Activated gamma-delta T cell (primary cell): ENCODE measurements at places on chromosomes 2 and 18.

- no peak for DNase-seq
Observed at GRCh38 chr2:177396703-177397460, 4.3 kb downstream of the AGPS start.

DNA sequence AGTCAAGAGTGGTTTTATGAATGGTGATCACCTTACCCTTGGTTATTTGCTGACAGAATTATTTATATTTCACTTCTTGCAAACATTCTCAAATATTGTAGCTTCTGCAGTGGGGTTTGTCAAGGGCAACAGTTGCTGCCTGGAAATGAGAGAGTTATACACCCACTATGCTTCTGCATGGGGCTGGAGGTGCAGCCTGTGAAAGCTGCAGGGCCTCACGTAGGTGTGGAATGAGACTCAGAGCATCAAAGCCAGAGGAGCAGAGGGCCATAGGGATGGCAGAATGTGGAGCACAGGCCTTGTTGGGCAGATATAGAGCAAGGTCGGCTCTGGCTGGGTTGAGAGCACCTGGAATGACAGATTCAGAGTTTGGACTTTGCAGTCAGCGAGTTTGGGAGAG, 128.2 kb downstream of the ARHGEF4 start:
- no peak for DNase-seq

- DNase-seq: no peak
Observed at GRCh38 chr2:23824777-23825212, 102.1 kb downstream of the ATAD2B start.

- no peak for DNase-seq
Observed at GRCh38 chr2:11457935-11458334, 8.0 kb downstream of the E2F6 start.

- DNase-seq: no peak
Observed at GRCh38 chr2:2101924-2102323, 229.2 kb downstream of the MYT1L start.

DNA sequence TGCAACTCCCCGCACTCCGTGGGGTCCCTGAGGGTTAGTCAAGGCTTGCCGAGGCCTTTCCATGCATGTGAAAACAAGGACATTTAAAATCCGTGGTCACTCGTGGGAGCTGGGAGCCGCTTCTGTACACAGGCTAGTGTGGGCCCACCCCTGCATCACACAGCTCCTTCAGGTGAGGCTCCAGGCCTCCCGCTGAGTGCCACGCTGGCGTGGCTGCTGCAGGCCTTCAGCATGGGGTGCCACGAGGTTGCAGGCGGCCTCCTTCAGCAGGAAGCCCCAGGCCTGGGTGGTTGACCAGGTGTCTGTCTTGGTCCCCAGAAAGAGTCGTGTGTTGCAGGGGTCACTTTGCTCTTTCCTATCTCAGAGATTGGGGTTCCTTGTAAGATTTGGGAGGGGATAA, 6.6 kb downstream of the KLHL30 start:
- DNase-seq: no peak

GRCh38 chr2:71746946-71747501, 293.7 kb downstream of the DYSF start:
- DNase-seq: no peak

- no peak for DNase-seq
Observed at GRCh38 chr18:50911006-50911405, 32.1 kb downstream of the ME2 start.

- no peak for DNase-seq
Observed at GRCh38 chr2:68915393-68915792, 37.3 kb downstream of the GKN2 start.

DNA sequence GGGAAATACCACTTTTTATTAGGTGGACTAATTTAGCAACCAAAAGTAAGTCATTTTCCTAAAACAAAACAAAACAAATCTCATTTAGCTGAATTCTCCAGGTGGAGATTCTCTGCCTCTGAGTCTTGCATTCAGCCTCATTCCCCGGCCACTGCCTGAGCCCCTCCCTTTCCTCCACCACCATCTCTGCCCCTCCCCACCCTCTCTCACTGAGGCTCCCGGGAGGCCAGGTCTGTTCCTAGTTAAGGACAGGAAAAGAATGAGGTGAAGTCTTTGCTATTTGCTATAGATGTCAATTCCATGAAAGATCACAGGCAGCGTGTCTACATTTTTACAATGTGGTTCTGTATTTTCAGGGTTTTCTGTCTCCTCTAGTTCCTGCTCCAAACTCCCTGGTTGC, 83.0 kb upstream of the SOX11 start:
- no peak for DNase-seq

GRCh38 chr2:36680012-36680411, 16.5 kb upstream of the VIT start:
- DNase-seq: no peak

DNA sequence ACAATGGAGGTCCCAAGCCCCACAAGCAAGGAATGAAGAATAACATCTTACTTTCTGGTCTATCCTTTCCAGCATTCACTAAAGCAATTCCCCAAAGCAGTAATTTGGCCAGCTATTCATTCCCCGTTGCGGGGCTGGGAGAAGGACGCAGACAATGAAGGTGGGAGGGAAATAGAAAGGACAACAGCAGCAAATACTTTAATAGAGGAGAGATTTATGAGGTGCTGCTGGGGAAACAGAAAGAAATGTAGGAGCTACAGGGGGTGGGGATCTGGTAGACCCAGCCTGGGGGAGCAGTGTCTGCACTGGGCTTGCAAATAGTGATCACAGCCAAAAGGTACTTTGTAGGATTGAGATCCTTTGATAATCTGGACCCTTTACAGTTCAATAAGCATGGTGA, 13.9 kb upstream of the ATL2 start:
- no peak for DNase-seq

DNA sequence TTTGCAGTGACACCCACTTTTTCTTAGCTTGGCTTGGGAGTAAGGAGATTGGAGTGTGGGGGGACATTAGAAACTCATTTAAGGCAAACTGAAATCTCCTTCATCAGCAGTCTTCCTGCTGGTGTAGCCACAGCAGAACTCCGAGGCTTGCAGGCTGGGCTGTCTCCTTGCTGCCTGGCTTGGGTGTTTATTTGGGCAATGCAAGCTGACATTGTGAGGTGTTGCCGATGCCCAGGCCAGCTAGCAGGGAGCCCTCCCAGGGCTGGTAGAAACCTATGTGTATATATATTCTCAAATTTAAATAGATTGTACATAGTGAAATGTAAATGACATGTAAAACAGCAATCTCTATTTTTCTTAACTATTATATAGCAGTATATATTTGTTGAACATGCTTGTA, 11.8 kb downstream of the GDF7 start:
- DNase-seq: no peak

GRCh38 chr2:165193178-165193777, 10.6 kb downstream of the SCN3A start:
- no peak for DNase-seq

- DNase-seq: no peak
Observed at GRCh38 chr2:230783101-230783500, 70.5 kb downstream of the CAB39 start.

- no peak for DNase-seq
Observed at GRCh38 chr2:7035884-7036283, 118.7 kb downstream of the RNF144A start.

- DNase-seq: no peak
Observed at GRCh38 chr2:11621410-11621809, 48.6 kb downstream of the NTSR2 start.

- DNase-seq: no peak
Observed at GRCh38 chr18:46199515-46200147, 95.4 kb downstream of the HAUS1 start.

GRCh38 chr2:9895669-9896590, 52.7 kb downstream of the TAF1B start:
- DNase-seq: no peak

GRCh38 chr2:230773039-230773773, 60.6 kb downstream of the CAB39 start:
- no peak for DNase-seq

DNA sequence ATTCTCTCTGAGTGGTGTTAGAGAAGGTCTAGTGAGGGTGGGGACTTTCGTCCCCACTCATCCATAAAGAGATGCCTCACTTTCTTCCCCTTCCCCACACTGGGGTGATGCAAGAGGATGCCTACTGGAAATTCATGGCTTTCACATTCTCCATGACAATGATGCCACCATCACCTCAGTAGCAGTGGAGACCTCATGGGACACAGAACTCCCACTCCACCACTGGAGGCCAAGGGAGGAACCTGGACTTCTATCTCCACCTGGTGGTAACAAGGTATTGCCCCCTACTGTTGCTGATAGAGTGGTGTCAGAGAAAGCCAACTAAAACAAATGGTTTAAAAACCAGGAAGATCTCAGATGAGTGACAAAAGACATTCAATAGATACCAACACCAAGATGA, 110.9 kb downstream of the INHBB start:
- no peak for DNase-seq

DNA sequence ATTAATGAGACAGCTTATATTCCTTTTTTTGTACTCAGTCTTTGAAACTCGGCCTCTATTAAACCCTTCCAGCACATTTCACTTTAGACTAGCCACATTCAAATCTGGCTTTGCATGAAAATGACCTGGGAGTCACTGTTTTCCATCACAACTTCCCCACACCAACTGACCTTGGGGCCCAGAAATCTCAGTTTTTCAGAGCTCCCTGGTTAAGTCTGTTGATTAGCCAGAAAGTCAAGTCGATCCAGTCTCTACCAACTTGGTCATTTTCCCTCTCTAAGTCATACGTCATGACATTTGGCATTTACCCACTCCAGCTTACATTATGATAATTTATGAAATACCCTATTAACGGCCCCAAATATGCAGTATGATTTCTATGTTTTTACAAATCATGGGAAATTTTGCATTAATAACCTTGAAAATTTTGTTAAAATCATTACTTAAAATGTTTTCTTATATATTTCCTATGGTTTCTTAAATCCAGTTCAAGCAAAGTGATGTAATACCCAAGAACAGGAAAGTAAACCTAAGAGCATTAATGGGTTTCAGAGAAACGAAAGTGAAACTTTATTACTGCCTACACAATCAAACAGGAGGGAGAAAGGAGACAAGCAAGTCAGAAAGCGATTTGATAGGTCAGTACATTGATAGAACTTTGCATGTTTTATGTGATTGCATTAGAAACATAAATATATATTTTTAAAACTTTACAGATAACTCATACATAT, 77.1 kb downstream of the SPATS2L start:
- no peak for DNase-seq

- DNase-seq: no peak
Observed at GRCh38 chr2:214611015-214611414, 198.5 kb downstream of the BARD1 start.

DNA sequence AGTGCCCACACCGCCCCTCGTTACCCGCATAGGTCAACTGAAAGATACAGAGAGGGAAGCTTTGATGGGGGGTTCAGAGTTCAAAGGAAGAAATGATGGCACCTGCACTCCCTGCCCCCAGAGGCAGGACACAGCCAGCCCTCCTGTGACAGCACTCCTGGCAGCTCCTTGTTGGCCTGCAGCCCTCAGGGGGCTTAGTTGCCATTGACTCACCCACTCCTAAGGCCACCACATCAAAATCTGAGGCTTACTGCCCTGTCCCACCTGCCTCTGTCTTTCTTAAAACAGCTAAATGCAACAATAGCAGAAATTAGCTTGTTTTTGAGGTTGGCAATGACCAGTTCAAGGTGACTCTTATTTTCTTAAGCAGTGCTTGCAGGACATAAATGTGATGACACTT, 31.6 kb upstream of the SLC35F6 start:
- no peak for DNase-seq

GRCh38 chr2:182349268-182349667, 77.6 kb downstream of the PDE1A start:
- no peak for DNase-seq

GRCh38 chr2:188668017-188668680, 306.0 kb upstream of the COL3A1 start:
- DNase-seq: no peak

- DNase-seq: no peak
Observed at GRCh38 chr2:51165534-51166260, 133.8 kb upstream of the NRXN1 start.

- DNase-seq: no peak
Observed at GRCh38 chr2:123906361-123906760, 118.7 kb upstream of the CNTNAP5 start.

GRCh38 chr2:235533616-235534385, 40.0 kb downstream of the AGAP1 start:
- no peak for DNase-seq

DNA sequence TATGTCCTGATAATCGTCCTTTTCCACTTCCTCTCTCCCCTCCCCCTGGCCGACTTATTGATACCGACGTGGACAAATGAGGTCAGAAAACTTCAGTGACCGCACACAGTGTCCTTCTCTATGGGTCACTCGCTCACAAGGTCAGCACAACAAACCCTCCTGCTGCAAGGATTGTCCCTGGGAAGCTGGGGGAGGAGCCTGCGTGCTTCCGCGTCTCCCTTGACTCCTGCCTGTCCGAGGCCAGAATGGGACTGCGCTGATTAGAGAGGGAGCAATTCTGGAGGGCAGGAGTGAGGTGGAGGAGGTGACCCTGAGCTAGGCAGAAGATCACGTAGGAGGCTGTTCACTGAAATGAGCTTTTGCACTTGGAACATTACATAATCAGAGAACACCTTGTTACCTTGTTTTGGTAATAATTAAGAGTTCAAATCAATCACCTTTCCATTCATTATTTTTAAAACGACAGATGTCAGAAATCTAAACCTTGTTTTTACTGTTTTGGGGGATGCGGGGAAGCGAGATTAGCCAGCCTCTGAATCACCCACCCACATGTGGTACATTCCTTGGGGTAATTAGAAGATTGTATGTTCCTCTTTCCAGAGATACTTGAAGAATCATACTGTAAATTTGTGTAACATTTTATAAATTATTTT, 70.6 kb downstream of the CTAGE1 start:
- no peak for DNase-seq

DNA sequence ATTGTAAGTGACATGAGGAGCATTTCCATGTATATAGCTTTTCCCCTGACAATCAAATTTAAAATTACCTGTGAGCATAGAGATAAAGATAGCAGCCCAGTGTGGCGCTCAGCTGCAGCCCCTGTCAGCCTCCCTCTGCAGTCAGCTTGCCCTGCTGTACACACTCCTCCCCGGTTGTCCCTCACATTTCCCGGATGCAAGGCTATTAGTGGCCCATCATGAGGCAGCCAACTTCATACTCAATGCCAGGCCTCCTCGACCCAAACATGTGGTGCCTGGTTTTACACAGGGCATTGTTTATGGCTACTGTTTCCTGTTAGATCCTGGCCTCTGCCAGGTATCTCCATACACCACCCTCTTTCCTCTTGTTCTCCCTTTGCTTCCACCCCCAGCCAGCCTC, 116.1 kb upstream of the SH3BP4 start:
- no peak for DNase-seq

DNA sequence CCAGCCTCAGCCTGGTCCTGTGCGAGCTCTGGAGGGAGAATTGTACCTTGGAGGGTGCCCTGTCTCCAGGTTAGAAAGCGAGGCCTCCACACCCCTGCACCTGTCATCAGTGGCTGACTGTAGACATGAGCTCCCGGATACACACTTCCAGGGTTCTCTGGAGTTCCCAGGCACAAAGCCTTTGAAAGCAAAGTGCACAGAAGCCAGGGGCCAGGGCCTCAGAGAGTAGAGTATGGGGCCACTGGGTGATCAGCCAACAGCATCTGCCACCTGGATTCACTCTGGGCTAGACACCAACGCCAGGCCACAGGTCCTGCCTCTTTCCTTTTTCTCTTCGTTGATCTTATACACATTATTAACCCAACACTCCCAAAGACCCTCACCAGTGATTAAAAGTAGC, 239.4 kb upstream of the HDAC4 start:
- no peak for DNase-seq

GRCh38 chr18:10354241-10354811, 100.1 kb upstream of the APCDD1 start:
- no peak for DNase-seq
